ENCODE measurements at places on chromosomes 12 and 14.

DNA sequence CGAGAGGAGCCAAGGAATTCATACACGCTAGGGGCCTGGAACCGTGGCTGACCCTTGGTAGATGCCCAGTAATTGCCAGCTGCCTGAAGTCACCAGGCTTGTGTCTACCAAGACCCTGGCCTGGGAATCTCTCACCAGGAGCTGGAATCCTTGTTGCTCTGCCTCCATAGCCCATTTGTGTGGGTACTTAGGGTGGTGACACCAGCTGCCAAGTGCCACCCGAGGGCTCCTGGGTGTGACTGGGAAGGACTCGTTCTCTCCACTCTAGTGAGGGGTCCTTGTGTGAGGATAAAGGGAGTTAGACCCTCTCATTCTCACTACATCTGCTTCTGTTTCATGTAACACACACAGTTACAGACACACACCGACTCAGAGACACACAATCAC, 17.9 kb downstream of the SERPINA1 start:
- DNase-seq, result no peak

DNA sequence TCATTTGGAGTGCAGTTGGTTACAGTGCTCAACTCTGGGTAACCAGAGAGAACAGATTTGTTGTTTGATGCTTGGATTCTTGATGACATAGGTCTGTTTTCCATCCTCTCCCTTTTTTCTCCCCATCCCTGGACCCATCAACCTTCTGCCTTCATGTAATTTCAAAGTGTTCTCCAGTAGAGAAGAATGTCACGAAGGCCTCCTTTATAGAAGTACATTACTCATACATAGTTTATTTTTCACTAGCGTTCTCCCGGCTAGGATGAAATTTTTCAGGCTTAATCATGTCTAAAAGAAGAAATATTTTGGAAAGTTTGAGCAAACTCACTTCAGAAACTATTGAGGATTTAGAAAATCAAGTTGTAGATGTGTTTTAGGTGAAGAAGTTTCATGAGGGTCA, 20.9 kb upstream of the APPL2 start:
- no peak for DNase-seq

- no peak for DNase-seq
Measured at GRCh38 chr12:55901881-55902490, 25.7 kb downstream of the PYM1 start.

GRCh38 chr14:88194531-88194930, 128.5 kb downstream of the KCNK10 start:
- no peak for DNase-seq

DNA sequence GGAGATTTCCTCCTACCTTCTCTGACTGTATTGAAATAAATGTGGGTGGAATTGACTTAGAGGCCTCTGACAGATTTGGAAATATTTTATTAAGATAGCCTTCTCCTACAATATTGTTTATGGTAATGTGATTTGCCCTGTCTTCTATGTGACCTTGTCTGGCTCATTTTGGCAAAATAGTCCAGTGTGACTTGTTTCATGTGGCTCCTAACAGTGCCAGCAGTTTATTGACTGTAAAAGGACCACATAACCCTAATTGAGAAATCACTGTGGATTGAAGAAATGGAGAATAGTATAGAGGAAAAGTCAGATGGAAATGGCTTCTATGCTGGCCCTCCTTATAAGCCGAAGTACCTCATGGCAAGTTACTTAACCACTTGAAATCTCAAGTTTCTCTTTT, 170.9 kb upstream of the PTPRQ start:
- no peak for DNase-seq

DNA sequence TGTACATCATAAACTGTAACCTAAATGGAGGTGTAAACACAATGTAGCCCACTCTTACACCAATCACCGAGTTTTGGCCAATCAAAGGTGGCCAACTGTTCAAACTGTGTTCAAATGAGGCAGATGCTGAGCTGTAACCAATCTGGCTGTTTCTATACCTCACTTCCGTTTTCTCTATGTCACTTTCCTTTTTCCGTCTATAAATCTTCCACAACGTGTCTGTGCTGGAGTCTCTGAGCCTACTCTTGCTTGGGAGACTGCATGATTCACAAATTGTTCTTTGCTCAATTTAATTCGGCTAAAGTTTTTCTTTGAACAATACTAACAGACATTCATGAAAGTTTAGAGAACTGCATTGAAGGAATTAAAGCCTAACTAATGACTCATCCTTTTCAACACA, 547.1 kb upstream of the USP15 start:
- DNase-seq, result no peak

DNA sequence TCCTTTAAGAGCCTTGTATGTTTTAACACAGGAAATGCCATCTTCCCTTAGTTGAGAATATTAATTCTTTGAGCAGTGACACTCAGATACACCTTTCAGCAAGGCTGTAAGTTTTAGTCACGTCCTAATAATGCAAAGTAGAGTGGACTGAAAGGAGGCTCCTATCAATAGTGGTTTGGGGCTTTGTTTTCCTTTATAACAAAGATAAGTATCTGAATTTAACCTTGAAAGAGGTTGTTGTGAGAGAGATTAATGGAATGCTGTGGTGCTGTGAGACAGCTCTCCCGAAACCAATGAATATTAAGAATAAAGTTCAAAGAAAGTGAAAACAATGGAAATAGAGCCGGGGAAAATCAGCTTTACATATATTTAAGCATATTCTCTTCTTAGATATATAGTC, 259.6 kb downstream of the ERC1 start:
- peak; percentile 3 for DNase-seq

GRCh38 chr12:26623136-26623535, 209.9 kb downstream of the ITPR2 start:
- DNase-seq, result no peak

GRCh38 chr12:58272461-58272860, 331.1 kb downstream of the ATP23 start:
- no peak for DNase-seq

- no peak for DNase-seq
Measured at GRCh38 chr12:109173443-109174240, 57.3 kb downstream of the ACACB start.

DNA sequence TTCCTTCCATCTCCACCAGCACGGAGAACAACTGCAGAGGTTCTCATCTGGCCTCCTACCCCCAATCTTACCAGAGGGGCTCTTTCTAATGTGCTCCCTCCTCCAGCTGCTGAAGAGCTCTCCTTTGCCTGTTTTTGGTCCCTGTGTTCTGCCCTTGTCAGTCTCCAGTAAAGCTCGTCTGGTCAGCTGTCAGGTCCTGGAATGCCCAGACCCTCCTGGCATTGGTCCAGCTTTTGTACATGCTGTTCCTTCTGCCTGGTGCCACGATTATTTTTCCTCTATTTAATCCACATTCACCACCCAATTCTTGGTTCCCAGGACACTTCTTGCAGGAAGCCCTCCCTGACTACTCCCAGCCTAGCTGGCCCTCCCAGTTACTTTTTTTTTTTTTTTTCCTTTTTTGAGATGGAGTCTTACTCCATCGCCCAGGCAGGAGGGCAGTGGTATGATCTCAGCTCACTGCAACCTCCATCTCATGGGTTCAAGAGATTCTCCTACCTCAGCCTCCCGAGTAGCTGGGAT, 6.5 kb downstream of the SLC8B1 start:
- DNase-seq, result no peak

DNA sequence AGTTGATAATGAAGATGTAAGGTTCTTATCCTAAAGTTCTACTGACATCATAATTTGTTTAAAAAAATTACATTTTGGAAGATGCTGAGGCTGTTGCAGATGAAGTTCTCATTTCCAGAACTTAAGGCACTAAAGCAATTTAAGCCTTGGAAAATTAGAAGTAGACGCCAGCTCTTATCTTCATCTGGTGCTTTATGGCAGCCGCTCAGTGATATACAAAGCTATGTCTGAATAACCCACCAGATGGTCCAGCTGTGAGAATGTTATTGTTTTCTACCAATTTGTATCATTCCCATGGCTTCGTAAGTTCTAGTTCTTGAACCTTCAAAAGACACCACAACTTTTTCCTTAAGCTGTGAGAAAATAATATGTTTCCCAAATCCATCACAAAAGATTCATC, 212.1 kb upstream of the ARID2 start:
- DNase-seq, result no peak

DNA sequence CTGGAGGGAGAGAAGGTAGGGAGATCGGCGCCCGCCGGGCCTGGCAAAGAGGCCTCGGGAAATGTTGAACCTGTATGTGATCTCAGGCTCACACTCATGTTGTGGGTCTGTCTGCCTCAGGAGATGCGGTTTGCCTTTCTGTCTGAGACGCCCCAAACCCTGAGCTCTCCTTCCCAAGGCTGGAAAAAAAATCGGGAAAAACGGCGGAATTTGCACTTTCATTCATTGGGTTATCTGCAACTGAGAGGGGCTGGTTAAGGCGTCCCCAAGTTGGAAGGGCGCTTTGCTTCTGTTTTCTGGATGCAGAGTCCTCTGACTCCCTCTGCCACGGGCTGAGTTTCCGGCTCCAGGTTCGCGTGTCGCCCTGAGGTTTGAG, 5.0 kb upstream of the HOXC9 start:
- DNase-seq, result no peak

- DNase-seq, result peak; percentile 80
Measured at GRCh38 chr12:78864870-78865463, 393 bp downstream of the SYT1 start.

GRCh38 chr14:64910847-64911495, 3.3 kb upstream of the CHURC1 start:
- DNase-seq, result no peak

DNA sequence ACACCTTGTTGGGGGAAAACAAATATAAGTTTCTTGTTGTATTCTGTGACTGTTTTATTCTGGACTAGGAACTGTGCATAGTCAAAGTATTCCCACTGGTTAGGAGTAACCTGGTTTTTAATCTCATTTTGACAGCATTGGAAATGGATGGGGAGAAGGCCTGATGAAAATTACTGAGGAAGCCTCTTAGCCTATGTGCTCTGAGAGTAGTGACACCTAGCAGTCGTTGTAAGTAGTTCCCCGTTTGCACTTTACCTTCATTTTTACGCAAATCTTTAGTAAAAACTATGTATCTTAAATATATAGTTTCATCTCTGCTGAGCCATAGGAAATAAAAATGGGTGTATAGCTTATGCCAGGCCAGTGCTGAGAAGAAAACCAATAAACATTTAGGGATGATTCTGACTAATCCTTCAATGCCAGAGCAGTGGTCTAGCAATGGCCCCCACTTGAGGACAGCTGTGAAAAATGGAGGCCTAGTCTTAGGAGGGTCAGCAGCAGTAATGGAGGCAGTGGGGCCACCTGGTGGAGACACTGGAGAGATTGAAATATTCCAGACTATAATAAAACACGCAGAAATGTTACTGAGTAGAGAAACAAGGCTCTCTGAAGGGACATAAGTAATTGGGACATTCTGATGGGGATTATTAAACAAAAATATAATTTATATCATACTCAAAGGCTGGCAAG, 133.2 kb upstream of the NOVA1 start:
- no peak for DNase-seq

DNA sequence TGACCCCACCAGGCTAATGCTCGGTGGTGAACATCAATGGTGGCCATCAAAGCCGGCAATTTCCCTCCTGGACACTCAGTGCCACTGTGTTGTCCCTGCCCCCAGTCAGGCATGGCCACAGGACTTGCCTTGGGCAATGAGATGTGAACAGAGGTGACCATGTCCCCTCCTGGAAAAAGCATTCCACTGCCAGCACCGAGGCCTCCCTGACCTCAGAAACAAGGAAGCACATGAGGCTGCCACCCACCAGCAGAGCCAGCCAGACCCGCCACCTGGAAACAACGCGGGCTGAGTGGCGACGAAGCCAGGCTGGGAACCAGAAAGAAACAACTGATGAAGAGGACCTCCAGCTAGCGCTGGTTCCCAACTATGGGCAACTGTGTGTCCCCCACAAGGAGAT, 31.8 kb downstream of the ITPK1 start:
- no peak for DNase-seq

GRCh38 chr12:116055895-116056607, 221.4 kb downstream of the MED13L start:
- DNase-seq, result no peak

DNA sequence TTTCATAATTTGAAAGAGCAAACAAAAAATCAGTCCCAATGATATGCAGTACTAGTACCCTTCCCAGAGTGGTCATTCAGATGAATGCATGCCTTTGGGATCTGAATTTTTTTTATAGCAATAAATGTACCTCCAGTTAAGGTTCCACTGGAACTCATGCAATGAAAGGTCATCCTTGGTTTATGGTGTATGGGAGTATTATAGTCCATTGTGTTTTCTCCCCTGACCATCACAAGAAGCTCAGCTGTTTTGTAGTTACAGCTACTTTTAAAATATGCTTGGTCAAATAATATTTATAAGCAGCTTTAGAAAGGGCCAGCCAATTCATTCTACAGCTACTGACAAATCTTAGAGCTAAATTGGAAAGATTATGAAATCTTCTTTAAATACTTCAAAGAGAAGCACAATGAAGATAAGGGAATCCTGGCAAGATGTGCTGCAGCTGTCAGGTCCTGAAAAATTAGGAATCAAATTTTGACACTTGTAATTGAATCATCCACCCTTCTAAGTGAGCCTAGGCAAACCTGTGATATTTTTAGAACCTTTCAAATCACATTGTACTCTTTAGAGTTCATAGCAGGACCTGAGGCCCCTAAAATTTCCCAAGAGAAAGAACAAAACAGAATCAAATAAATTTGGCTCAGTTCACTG, 46.5 kb downstream of the IFT81 start:
- no peak for DNase-seq

DNA sequence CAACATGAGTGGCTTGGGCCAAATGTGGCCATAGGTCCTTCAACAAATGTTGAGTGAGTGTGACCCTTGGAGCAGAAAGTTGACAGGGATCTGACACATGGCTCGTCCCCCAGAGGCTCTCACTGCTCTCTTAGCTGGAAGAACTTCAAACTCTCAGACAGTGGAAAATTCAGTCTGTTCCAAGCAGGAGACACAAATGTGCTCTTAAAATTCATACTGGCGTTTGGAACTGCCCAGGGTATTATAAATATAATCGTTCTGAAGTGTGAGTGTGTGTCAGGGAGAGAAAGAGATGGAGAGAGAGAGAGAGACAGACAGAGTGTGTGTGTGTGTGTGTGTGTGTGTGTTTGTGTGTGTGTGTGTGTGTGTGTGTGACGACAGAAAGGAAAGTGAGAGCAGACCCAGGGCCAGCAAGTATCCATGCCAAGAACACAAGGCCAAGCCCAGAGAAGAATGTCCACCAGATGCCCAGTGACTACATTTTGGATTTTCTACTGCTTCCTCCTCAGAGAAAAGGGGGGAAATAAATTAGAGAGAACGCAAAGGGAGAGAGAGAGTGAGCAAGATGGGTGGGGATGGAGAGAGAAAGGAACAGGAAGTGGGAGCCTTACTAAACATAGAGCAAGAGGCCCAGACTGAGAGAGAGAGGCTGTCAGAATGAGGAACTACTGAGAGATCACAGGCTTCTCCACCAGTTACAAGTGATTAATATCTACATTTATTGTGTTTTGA, 193.6 kb upstream of the NUDT4 start:
- no peak for DNase-seq

DNA sequence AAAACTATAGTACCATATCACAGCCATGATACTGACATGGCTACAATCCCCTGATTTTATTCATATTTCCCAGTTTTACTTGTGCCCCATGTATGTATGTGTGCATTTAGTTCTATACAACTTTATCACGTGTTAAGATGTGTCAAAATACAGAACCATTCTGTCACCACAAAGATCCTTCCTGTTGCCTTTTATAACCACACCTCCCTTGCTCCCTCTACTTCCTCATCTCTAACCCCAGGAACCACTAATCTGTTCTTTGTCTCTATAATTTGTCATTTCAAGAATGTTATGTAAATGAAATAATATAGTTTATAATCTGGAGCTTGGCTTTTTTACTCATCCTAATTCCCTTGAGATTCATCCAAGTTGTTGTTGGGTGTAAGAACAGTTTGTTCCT, 358.4 kb downstream of the DPF3 start:
- DNase-seq, result no peak

GRCh38 chr14:76015191-76015590, 29.6 kb downstream of the IFT43 start:
- DNase-seq, result no peak
